ENCODE measurements at places on chromosomes 11 and 22.

GRCh38 chr22:41725510-41726110 is 26.3 kb downstream of the MEI1 start:
- DNase-seq: peak; percentile 25

DNA sequence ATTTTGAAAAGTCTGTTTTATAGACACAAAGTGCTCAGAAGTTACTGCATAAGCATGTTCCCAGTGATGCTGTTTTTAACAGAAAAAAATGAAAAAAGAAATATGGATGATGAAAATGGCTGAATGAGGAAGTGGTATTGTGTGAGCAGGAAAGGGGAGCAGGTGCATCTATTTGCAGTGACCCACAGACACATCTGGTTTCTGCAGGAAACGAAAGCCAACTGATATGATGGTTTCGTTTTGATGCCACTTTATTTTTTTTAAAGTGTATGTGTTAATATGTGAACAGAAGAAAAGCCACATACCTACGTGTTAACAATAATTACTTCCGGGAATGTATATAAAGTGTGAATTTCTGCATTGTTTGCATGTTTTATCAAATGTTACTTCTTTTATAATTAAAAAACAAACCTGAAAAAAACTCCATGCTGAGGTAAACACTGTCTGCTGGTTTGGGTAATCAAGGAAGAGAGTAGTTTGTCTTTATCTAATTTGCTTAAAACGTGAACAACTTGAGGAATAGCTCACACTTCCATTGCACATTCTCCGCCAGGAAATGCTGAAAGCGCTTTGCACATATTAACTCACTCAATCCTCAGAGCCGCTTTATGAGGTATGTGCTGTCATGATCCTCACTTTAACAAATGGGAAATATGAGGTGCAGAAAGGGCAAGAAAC is 1335.9 kb downstream of the TBC1D22A start:
- peak; percentile 61 for DNase-seq

- DNase-seq: no peak
Measured at GRCh38 chr22:21947040-21948014, 5.3 kb downstream of the PPM1F start.

DNA sequence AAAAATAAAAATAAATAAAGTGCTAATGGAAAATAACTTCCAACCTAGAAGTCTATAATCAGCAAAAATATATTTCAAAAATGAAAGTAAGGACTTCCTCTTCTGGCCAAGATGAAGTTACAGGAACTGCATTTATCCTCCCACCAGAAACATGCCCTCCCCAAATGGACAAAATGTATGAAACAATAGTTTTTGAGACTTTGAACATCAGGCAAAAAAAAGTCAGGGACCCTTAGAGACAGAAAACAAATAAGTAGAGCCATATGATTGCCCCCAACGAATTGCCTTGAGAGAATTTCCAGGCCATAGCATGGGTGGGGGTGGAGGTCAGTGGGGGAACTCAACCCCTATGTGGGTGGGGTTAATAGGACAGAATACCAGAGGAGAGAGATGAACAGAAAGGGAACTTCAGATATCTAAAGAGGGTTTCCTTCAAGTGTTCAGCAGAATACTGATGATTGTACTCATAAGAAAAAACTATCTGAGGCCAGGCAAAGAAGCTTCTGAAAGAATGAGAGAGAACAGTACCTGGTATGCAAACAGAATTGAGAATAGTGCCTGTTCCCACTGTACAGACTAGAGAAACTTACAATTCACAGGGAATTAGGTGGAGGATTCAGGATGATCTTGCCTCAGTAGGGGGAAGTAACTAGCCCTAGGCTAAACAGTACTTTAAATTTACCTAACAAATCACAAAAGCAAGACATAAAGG is 26.6 kb upstream of the IL10RA start:
- no peak for DNase-seq

DNA sequence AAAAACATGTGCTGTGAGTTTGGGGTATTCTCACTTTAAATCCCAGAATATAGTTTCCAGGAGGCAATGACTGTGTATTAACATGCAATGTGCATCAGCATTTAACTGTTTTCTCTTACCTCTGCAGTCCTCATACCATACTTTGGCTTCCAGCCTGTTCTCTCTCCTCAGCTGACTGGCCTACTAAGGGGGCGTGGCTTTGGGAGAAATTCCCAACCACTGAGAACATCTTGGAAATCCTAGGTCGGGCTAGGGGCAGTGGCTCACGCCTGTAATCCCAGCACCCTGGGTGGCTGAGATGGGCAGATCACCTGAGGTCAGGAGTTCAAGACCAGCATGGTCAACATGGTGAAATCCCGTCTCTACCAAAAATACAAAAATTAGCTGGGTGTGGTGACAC is 13.5 kb upstream of the ZC3H12C start:
- no peak for DNase-seq

- no peak for DNase-seq
Measured at GRCh38 chr11:129302386-129303101, 73.1 kb upstream of the BARX2 start.

DNA sequence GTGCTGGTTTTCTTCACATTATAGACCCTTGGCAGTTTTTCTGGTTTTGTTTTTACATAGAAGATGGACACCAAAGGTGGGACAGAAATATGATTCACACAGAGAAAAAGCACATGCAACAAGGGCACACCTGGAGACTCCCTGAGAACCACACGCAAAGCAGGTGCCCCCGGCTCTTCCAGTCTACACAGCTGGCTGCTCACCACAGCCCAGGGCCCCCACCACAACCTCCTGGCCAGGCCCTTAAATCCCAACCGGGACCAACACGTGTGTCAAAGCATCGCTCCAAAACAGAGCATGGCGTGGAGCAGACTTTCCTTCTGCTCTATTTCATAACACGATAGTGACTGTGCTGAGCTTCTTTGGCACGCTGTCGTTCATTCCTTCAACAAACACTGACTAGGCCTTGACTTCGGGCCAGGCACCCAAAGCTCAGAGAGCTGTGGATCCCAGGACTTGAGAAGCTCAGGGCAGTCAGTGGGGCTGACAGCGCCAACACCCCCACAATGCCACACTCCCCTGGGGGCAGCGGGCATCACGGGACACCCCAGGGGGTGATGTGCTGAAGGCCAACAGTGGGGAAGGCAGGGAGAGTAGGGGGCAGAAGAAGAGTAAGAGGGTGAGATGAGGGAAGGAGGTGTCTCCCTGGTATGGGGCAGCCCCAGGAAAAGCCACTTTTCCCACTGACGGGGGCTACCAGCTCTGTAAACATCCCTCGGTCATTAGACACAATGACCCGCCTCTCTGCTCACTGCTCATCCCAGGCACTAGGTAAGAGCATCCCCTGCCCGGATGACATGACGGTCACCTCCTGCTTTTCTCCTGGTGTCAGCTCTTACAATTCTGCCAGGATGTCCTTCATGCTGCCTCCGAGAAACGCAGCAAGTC is 26.0 kb downstream of the CELSR1 start:
- no peak for DNase-seq

All from activated effector memory CD4-positive, alpha-beta T cell treated with anti-CD3 and anti-CD28 coated beads, Interleukin-2, amount 50 U/mL, for 16 hours (primary cell).